ENCODE measurements at places on chromosomes 1 and 21.
A peak's percentile ranks its signal among the peaks of the same experiment; 100 is the strongest.

DNA sequence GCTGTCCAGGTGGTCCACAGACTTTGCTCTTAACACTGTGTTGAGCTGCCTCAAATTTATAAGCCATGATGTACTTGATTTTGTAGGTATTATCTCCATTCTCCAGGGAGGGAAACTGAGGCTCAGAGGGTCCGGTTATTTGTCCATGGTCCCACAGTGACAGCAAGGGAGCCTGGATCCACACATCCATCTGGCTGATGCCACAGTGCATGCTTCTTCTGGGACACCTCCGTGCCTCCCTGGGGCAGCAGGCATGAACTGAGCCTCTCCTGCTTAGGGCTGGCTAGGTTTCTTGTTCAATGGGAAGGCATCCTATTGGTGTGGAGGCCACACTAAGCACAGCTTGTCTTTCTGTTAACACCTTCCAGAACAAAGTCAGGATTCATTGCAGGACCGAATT, 317.3 kb downstream of the AJAP1 start:
- no peak for DNase-seq

- no peak for DNase-seq
Measured at GRCh38 chr1:154446292-154446691, 41.1 kb downstream of the IL6R start.

- no peak for DNase-seq
Measured at GRCh38 chr1:5634893-5635292, 357.3 kb downstream of the NPHP4 start.

GRCh38 chr1:213820362-213821149, 167.2 kb upstream of the PROX1 start:
- DNase-seq = peak; percentile 52

GRCh38 chr1:32536117-32536516, 3.1 kb upstream of the ZBTB8A start:
- no peak for DNase-seq

GRCh38 chr1:218660678-218661053, 315.5 kb downstream of the TGFB2 start:
- DNase-seq = no peak

DNA sequence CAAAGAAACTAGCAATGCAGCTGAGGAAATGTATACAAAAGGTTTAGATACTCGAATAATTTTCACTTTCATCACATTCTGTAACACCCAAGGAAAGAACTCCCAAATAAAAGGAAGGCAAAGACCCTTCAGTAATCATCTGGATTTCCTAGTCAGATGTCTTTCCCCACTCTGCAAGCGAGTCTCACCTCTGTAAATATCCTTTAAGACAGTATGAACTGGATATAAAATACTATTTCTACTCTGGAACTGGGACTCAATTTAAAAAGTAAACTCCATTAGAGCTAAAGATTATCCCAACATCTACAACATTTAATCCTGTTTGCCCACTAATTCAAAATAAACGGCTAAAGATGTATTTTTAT, 27.0 kb downstream of the C2CD2 start:
- DNase-seq = no peak

DNA sequence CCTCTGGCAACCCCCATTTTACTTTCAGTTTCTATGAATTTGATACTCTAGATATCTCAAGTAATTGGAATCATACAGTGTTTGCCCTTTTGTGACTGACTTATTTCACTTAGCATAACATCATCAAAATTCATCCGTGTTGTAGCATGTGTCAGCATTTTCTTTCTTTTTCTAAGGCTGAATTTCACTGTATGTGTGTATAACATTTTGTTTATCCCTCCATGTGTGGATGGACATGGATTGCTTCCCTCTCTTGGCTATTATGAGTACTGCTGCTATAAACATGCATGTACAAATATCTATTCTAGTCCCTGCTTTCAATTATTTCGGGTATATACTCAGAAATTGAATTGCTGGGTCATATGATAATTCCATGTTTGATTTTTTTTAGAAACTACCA, 97.3 kb downstream of the MAP3K21 start:
- no peak for DNase-seq

GRCh38 chr1:60705026-60705425, 377.3 kb upstream of the NFIA start:
- DNase-seq = no peak

- DNase-seq = no peak
Measured at GRCh38 chr21:28066596-28067387, 925.9 kb downstream of the LTN1 start.

DNA sequence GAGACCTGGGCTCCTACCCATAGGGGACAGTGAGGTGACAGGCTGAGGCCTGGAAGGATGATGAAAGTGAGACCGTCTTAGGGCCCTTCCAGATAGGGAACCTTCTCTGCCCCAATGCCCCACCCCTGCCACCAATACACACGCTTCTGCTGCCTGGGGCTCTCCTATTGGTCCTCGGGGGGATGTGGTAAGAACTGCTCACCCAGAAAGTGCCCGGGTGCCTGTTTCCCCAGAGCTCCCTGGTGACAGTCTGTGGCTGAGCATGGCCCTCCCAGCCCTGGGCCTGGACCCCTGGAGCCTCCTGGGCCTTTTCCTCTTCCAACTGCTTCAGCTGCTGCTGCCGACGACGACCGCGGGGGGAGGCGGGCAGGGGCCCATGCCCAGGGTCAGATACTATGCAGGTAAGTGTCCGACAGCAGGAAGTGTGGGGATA, 948 bp downstream of the SEMA4A start:
- DNase-seq = no peak

GRCh38 chr1:204894031-204894430, 23.4 kb downstream of the NFASC start:
- no peak for DNase-seq

- no peak for DNase-seq
Measured at GRCh38 chr1:197914510-197914909, 2.7 kb upstream of the LHX9 start.

DNA sequence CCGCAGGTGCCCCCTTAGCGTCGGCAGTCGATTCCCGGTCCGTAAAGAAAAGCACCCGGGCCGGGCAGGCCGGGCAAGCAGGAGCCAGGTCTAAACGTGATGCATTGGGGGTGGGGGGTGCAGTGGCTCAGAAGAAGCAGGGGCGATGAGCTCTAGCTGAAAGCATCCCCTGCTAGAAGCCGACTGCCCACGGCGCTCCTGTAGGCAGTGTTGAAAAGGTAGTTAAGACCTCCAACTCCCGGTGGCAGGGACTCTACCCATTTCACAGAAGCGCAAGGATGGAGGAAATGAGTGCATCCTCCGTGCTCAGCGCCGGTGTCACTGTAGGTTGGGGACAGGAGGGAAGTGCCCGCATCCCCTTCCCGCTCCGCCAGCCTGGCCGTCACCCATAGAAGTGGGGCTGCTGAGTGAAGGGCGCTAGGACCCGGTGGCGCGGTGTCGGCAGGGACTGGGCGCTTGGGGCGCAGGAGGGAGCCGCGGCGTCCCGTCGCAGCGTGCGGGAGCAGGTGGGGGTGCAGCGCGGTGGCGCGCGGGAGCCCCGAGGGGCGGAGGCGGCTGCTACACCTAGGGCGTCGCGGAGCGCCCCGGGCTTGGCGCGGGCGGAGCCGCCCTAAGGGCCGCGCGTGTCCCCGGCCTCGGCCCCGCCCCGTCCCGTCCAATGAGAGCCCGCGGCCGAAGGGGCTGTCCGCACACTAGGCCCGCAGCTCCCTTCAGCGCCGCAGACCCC, at the start of gene WNT2B:
Gene WNT2B, plus strand, starts transcription at position 688 of the 727 bp plus-strand sequence. CDS start 298 bp downstream, outside the sequence.
- DNase-seq = peak; percentile 6

DNA sequence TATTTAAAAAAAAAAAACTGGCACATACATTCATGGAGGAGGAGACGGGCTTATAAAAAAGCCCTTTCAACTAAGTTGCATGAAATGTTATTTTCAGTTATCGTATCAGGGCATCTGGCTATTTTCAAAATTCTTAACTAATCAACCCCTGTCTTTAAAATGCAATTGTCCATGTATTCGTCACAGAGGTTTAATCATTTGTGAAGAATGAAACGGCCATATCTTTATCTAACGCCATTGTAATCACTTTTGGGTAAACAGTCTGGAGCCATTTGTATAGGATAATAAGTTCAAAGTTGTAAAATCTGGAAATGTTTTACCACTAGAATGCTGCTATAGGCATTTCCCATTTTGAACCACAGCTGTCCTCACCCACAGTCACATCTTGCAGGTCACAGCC, 30.4 kb downstream of the SLC30A10 start:
- no peak for DNase-seq

DNA sequence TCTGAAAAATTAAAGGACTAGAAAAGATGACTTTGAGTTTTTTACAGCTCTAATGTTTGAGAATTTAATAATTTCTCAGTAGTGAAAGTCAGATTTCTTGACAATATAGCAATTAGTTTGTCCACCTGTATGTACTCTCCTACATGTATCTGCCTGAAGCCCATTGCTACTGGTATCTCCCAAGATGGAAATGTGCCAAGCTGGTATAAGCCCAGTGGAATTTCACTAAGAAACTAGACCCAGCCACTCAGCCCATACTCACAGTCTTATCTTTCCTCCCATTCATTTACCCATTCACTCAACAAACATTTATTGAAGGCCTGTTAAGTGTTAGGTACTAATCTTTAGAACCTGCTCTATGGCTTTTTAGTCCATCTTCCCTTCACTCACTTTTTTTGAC, 21.6 kb upstream of the TRIM45 start:
- DNase-seq = no peak

GRCh38 chr1:211643324-211644212, 31.9 kb downstream of the NEK2 start:
- peak; percentile 96 for DNase-seq

DNA sequence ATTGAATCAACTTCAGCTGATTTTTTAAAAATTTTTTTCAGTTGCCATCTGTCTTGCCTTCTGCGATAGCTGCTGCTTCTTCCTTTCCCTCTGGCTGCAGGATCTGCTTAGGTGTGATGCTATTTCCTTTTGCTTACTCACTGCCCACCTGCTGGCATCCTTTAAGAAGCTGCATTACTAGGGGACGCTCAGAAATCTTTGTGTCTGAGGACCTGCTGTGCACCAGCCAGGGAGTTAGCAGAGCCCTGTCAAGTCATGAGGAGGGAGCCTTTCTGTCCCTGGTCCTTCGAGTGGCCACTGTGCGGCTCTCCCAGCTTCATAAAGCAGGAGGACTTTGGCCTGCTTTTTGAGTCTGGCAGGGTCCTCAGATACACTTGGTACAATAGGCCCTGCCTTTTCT, 327.8 kb downstream of the USH2A start:
- no peak for DNase-seq

- no peak for DNase-seq
Measured at GRCh38 chr1:213689260-213689659, 298.5 kb upstream of the PROX1 start.

GRCh38 chr1:166127003-166127402, 39.8 kb downstream of the FAM78B start:
- DNase-seq = no peak

GRCh38 chr1:71561206-71561605, 480.4 kb upstream of the ZRANB2 start:
- no peak for DNase-seq

- DNase-seq = no peak
Measured at GRCh38 chr1:58924016-58924565, 140.2 kb upstream of the JUN start.

DNA sequence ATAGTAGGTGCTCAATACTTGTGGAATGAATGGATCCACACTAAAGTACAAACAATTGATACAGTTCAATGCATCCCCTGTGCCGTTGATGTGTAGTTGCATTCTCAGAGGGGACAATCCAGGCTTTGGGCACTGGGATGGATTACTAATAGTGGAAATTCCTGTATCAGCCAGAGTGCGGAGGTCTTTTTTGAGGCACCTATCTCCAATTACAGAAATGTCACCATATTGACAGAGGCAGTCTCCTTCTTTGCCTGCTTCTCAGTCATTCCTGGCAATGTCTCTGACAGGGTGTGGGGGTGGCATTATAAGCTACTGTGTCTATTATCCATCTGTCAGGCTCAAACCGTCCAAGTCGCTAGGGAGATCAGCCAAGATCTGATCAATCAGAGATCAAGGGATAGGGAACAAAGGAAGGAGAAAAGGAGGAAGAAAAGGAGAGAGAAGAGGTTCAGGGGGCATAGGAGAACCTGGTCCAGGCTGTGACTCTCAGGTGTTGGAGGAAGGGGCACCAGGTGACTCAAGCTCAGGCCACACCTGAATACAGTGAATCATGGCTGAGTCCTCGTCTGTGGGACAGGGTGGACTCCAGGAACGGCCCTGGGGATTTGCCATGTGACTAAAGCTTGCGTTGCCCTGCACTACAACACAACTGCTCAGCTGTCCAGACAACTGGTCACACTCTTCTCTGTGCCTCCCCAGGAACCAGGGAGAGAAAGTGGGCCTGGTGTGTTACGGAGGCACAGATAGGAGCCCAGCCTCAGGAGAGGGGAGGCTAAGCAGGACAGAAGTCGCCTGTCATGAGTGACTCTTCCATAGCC, 3.4 kb upstream of the LAMB3 start:
- DNase-seq = no peak

DNA sequence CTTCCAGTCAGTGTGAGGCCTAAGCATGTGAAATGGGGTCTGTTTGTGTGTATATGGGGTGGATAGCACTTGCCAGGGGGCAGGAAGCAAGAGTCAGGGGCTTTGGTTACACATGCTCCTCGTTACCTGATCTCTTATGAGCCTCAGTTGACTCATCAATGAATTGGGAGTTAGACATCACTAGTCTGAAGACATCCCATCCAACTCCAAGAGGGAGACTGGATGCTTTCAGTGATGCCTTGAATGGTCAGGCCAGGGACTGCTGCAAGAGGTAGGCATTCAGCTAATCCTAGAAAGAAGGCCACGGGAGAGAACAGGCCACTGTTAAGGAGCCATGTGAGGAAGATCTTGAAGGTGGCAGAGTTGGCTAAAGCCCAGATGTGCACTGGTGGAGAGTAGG, 6.3 kb downstream of the RAB25 start:
- no peak for DNase-seq

GRCh38 chr1:210230149-210230695, 2.4 kb upstream of the SERTAD4 start:
- DNase-seq = no peak

DNA sequence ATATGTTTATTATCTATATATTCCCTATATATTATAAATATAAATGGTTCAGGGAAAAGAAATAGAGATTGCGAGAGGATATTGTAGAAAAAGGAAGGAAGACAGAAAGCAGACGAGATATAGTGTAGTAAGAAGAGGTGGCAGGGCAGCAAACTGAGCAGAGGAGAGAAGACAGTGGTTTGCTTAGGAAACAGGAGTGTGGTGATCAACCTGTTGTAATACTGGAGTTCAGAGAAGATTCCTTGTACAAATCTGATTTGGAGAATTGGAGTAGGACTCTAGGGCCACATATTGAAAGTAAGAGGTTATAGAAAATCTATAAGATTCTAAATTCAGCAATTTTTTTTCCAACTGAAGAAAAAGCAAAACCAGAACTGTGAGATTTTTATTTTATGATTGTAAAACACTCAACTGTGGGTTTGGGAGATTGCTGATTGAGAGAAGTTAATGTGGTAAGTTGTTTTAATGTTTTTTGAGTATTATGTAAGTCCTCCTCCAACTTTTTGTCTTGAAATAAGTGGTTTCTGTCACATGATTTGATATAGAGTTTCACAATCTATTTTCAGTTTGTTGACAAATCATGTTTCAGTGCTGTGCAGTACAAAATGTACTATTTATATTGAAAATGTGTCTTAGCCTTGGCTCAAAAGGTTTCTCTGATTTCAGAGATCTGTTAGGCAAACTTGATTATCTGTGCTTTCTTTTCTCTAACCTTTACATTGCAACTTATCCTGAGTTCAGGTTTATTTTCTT, 9.6 kb upstream of the AMY2B start:
- no peak for DNase-seq

- no peak for DNase-seq
Measured at GRCh38 chr1:229238231-229238630, 32.7 kb upstream of the RAB4A start.
